Naive thymus-derived CD8-positive, alpha-beta T cell (primary cell): ENCODE measurements at places on chromosomes 12 and 14.

DNA sequence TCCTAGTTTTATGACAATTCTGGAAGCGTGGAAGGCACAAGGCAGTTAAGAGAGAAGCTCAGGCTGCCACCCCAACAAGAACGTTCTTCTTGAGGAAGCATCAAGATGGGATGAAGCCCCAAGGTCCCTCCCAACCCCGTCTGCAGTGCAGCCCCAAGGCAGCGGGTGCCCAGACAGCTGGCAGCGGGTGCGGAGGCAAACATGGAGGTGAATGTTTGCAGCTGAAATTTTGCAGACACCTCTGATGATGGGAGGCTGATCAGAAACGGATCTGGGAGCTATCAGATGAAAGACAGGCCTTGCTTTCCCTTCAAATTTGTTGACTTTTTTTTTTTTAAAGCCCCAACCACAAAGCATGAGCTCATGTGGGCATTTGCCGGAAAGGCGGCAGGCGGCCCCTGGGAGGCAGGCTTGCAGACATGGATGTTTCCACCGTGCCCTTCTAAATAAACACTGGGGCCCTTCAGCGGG is 230.7 kb upstream of the RTL1 start:
- no peak for DNase-seq

DNA sequence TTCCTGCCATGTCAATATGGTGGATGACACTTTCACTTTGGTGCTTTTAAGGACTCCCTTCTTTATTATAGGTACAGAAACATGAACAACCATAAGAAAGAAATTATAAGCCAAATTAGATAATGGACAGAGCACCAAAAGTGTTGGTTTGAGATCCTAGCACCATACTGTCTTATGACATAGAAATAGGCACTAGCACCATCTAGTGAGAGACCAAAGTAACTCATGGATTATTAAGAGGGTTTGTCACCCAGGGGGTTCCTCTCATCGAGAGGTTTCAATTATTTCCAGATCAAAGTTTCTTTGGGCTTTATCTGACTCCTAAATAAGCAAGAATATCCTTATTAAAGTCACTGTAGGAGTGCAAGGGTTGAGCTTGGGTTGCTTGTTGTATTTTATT is 153.0 kb upstream of the DIO2 start:
- DNase-seq: no peak

DNA sequence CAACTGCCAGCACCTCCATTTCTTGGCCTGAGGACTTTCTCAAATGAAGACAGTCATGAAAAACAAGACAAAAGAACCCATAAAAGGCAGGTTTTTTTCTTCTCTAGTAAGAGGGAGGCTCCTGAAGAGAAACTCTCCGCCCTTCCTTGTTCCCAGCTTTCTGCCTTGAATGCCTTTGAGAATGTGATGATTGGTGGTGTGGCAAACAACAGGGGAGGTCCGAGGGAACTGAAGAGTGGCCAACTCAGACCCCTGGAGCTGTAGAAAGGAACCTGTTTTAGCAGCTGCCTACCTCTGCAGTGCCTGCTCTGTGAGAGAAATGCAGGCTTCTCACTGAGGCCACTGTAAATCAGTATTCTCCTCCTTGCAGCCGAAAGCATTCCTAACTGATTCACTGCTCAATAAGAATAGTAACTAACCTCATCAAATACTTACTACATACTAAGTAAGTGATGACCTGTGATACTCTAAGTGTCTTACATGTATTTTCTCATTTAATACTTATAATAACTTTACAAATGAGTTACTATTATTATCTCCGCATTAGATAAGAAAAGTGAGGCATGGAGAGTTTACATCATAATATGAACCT is 16.7 kb upstream of the ERC1 start:
- DNase-seq: no peak

DNA sequence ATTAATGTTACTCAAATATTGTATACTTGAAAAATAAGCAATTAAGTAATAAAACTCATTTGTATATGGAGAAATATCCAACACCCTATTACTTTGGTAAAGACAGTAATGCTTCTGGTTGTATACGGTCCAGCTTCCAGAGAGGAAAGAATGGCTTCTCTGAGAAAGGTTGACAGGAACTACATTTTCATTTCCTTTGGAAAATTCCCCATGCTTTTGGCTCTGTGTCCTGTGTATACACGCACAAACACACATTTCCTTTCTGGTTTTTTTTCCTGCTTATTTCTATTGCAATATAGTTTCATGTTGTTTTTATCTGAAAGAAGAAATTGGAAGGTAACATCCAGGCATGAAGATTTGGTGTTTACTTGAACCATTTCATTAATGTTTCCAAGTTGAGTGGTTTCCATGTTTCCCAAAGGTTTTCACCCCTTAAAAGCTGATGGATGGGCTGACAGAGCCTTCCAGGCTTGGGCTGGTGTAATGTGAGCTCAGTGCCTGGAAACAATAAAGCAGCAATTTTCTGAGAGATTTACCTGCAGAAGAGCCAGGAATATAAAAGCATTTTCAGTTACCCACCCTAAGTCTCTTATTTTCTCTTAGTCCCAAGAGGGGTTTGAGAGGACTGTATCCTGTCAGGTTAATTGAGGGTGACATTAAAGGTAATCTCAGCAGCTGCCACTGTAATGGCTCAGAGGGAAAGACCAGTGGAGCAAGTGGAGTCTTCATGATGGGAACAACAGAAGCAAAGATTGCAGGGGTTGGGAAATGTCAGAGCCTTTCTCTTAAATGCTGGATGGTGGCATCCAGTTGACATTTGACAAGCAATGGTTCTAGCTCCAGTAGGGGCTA is 33.4 kb upstream of the TMTC1 start:
- no peak for DNase-seq

DNA sequence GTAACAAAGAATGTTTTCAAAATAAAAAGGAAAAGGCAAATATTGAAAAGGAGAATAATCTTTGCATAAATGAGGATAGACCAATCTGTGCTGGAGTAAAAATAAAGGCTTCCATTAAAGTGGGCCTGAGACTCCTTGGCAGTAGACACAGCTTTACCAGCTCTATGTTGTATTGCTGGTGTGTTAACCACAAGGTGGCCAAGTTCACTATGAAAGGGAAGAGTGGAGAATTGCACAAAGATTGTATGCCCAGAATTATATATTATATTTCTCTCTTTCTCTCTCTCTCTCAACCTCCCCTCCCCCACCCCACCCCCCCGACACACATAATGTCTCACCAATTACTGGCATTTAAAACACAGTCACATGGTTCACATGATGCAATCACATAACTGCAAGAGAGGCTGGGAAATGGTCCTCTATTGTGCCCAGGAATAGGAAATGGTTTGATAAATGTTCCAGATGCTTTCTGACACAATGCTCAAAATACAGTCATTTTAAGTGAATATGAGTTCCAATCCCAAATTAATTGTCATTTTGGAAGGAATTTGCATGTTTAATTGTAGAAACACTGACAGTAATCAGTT is 222.6 kb upstream of the SYT1 start:
- no peak for DNase-seq

DNA sequence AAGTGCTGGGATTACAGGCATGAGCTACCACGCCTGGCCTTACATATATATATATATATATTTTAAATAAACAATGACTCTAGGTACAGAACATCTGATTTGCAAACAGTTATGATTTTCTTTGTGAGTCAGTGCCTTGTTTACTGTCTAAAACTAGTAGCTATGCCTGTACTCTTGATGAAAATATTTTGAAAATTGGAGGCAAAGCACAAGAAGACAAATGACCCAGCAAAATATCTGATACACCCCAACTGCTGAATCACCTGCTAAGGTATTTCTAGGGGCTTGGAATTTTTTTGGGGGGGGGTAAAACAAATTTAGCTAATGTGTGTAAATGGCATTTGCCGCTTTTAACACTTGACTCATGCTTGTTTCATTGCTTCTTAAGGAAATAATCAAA is 69.3 kb downstream of the SYT10 start:
- DNase-seq: no peak

DNA sequence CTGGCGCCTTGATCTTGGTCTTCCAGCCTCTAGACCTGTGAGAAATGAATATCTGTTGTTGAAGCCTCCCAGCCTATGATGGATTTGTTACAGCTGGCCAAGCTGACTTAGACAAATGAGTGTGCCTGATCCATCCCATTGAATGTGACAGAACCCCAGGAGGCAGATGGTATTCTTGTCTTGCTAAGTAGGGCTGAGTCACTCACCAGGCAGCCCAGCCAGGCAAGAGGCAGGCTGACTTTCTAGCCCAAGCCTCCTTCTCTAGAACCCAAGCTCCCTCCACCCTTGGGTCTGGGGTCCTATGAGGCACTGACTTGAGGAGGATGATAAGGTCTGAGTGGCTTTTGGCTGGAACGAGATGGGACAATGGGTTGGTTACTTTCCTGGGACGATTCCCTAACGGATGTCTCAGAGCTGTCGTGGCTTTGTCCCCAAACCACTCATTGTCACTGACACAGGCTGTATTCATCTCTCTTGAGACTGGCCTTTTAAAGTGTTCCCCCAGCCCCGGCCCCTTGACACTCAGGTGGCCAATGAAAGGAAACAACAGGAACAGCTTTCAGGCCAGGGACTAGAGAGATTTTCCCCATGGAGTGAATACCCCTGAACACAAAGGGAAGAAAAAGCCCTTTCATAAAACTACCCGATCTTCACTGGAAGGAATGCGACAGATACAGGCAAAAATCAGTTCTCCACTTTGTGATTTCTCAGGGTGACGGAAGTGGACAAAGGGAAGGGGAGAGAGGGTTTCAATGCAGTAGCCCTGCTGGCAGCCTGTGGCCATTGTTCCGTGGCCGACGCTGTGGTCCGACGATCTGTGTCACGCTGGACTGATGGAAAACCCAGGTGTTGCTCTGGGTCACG is 264.2 kb downstream of the AACS start:
- DNase-seq: no peak
